SJSA1 (cell line): ENCODE measurements at places on chromosomes 2 and 18.

GRCh38 chr2:10812362-10813162, at the start of gene PDIA6:
Gene PDIA6, minus strand, starts transcription at chr2:10812785. Its CDS starts 89 bp downstream, at chr2:10812696.
- peak; percentile 98 for DNase-seq

GRCh38 chr2:145028101-145028920, 508.4 kb upstream of the ZEB2 start:
- DNase-seq: no peak

- DNase-seq: no peak
Observed at GRCh38 chr2:186591506-186591890, 1.6 kb downstream of the ITGAV start.

GRCh38 chr18:77407733-77408132, 158.1 kb downstream of the GALR1 start:
- DNase-seq: no peak

DNA sequence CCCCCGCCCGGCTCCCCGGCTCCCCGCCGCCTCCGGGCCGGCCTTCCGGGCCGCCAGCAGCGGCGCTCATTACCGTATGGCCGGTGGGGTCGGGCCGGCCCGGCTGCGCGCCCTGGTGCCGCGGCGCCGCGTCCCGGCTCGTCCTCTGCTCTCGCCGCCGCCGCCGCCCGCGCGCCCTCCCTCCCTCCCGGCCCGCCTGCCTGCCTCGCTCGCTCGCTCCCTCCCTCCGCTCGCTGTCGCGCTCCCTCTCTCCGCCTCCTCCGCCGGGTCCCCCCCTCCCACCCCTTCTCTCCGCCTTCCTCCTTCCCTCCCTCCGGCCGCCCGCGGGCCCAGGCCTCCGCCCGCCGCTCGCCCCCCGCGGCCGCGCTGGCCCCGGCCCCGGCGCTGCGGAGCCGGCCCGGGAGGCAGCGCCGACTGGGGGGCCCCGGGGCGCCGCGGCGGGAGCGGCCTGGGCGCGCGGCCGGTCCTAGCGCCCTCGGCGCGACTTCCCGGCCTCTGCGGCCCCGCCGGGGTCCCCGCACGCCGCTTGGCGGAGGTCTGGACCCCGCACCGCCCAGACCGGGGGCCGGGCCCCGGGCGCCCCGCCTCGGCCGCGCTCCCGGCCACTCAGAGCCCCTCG, at the start of gene DNMT3A:
Gene DNMT3A (minus strand): TSS at position 173 of the 619 bp plus-strand sequence. CDS start 27,941 bp downstream, outside the sequence.
- no peak for DNase-seq

- no peak for DNase-seq
Observed at GRCh38 chr2:54535599-54536195, 79.6 kb downstream of the SPTBN1 start.

DNA sequence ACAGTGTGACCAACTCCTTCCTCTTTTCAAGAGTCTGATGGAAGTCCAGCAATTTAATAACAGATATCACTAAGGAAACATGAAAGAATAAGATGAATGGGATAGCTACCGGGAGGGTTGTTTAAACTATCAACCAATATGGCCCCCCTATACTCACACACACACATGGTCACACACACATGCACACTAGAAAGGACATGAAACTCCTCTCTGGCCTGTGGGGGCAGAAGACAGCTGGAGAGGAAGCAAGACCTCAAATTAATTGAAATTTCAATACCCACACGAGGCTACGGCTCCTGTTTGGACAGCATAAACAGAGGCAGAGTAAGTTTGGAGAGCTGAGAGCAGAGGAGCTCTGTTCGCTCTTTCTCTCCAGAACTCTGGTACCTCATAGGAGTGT, 34.7 kb upstream of the REEP1 start:
- no peak for DNase-seq

DNA sequence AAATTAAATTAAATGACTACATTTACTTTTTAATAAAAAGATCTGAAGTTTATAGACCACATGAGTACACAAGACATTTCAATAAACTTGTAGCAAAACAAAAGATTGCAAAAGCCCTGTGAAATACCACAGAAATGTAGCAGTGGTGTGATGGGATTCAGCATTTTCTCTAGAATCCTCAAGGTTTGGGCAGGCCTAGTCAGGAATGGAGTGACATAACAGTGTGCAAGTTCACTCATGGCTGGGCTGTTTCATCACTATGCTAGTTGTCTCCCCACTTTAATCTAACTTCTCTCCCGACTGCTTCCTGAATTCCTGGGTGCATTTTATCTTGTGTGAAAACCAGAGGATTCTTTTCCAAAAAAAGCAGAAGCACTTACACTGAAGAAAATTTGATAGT, 1089.9 kb upstream of the DDX18 start:
- no peak for DNase-seq

GRCh38 chr2:239881031-239881471, 144.1 kb downstream of the NDUFA10 start:
- peak; percentile 21 for DNase-seq
